Stimulated activated CD4-positive, alpha-beta T cell treated with anti-CD3 and anti-CD28 coated beads, Interleukin-1b, Interleukin-23, amount 100 ng/mL, for 24 hours (primary cell): ENCODE measurements at places on chromosomes 3 and 15.

DNA sequence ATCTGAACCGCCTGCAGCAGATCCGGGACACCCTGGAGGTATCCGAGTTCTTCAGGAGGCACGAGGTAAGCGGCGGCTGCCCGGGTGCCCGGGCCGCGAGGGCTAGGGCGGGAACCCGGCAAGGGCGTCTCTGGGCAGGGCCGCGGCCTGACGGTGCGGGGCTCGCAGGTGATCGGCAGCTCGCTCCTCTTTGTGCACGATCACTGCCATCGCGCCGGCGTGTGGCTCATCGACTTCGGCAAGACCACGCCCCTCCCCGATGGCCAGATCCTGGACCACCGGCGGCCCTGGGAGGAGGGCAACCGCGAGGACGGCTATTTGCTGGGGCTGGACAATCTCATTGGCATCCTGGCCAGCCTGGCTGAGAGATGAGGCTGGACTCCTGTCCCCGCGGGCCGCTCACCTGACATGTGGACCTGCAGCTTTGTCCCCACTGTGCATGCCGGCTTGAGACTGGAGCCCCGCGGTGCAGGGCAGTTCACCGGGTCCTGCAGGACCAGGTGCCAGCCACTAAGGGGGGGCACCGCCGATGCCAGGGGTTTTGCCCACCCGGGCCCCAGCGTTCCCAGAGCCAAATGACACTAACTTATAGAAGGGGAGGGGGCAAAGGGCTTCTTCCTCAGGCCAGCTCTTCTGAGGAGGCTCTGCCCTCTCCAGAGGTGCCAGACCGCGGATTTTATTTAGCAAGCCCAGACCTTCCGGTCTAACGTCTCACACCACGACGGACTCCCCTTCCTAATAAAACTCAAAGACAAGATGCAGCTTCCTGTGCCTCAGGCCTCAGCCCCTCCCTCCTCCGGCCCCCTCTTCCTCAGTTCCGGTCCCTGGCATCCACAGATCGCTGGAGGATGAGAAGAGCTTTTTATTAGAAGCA lies 9.4 kb downstream of the ITPKA start:
- no peak for DNase-seq

DNA sequence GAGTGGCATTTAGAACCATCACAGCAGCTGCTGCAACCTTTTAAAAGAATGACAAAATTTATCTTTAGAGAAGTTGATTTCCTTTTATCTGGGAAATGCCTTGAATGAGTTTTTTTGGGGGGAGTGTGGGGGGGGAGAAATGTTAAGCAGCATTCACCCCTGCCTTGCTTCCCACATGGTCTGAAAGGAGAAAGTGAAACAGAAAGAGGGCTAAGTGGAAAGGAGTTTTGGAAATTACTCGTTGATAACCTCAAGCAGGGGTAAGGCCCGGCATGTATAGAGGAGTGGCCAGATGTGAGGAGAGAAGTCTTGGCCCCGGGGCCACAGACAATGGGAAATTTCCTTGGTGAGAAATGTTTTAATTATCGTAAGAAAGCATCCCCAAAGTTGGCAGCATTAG lies 23.5 kb downstream of the B3GALNT1 start:
- no peak for DNase-seq

DNA sequence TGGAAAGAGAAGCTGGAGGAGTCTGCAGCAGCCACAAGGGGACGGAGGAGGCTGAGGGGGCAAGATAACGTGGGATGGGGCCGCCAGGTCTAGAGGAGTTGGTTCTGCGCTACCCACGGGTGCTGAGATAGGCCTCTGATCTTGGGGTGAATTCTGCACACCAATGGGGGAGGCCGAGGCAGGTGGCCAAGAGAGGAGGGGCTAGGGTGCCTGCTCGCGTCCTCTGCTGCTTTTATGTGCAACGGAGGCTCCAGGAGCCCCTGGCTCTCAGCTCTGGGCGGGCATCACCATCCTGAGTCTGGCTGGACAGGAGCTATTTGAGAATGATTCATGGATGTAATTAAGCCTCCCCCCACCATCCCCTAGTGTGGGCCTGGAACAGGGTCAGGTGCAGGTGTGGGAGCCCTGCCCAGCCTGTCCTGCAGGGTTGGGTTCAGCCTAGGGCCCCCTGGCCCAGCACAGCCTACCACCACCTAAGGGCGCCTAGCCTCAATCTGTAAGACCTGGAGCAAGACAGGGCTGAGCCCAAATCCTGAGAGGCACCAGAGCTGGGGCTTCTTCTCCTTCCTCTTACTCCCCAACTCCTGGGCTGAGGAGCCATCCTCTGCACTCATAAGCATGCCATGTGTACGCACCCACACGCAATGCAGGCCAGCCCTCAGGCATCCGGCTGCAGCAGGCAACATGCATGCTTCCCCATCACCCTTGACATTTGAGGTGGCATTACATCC lies 32.3 kb upstream of the SEMA3F start:
- no peak for DNase-seq

DNA sequence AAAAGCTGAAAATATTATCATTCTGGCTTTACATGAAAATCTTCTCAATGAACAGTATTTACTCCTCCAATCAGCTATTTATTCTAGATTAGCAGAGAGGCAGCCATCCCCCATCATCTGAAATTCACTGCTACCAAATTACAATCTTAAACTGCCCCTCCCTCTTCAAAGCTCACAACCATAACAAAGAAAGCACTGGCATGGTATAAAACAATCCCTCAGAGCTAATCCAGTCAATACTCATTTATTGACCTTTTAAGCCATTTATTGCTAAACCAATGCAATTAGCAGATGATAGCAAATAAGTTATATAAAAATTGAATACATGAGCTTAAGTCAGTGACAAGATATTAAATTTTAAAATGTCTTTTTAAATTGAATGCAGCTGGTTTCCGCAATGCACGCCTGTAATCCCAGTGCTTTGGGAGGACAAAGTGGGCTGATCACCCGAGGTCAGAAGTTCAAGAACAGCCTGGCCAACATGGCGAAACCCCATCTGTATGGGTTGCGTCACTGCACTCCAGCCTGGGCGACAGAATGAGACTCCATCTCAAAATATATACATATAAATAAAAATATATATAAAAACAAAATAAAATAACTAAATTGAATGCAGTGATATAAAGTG lies 12.1 kb downstream of the SLC4A7 start:
- DNase-seq: no peak

- no peak for DNase-seq
These were observed 66.3 kb downstream of the CRYGS start for GRCh38 chr3:186477876-186478275.

DNA sequence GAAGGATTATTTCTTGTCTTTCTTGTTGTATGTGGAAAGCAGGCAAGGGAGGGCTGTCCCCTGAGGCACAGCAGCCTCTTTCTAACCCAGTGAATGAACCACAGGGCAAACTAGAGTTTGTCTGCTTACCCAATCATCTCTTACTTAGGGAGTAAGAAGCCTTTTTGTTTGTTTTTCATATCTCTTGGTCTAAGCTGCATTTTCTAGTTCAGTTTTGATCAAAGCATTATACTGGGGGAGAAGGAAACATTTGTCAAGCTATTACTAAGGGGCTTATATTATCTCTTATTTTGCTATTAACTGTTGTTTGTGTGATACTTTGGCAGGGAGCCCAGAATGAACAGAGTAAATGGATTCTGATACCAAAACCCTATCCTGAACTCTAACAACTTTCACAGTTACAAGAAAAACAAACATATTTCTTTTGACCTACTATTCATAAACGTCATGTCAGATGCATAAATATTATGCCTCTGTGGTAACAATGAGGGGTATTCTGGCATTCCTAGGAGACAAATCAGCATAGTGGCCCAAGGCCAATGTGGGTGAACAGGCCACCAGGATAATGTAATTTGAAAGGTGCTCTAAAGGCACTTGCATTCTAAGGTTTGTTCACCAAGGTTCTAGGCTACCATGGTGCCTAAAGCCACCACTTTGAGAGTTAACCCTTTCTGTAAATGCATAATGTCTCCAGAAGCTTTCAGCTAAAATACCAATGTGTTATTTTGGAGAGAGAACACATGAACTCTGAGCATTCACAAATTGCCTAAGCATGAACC lies 271.6 kb upstream of the ZPLD1 start:
- DNase-seq: no peak

DNA sequence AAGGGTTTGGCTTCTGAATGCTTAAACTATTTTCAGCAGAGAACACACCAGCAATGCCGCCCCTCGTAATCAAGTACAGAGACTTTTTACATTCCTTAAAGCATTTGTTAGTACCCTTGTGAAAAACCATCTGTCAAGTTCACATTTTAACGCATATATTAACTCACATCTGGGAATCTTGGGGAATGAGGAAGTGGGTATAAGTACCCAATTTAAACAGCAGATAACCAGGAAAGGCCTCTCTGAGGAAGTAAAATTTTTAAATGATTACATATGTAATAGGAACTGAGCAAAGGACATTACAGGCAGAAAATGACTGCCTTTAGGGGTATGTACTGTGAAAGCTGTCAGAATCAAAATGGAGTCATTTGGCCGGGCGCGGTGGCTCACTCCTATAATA lies 12.8 kb upstream of the CFAP44 start:
- no peak for DNase-seq

DNA sequence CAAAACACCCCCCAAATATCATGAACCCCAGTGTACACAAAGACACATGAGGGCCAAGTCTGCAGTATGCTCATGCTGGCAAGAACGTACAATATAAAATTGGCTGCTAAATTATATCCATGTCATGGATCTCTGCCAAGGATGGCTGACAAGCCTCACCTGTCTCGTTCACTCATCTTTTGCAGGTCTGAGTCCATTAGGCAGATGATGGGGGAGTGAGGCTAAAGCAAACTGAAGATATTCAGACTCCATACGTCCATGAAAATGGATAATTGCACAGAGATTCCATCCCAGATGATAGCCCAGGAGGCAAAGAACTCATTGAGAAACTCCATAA lies 122.3 kb upstream of the PTPRG start:
- DNase-seq: no peak

- DNase-seq: no peak
These were observed 16.2 kb upstream of the SLC6A6 start for GRCh38 chr3:14386254-14386653.

- no peak for DNase-seq
These were observed 636.0 kb upstream of the LMCD1 start for GRCh38 chr3:7865611-7866010.

GRCh38 chr15:98881526-98882520 lies 125.8 kb downstream of the PGPEP1L start:
- peak; percentile 4 for DNase-seq

GRCh38 chr3:15805756-15806266 lies 8.0 kb upstream of the ANKRD28 start:
- DNase-seq: no peak

DNA sequence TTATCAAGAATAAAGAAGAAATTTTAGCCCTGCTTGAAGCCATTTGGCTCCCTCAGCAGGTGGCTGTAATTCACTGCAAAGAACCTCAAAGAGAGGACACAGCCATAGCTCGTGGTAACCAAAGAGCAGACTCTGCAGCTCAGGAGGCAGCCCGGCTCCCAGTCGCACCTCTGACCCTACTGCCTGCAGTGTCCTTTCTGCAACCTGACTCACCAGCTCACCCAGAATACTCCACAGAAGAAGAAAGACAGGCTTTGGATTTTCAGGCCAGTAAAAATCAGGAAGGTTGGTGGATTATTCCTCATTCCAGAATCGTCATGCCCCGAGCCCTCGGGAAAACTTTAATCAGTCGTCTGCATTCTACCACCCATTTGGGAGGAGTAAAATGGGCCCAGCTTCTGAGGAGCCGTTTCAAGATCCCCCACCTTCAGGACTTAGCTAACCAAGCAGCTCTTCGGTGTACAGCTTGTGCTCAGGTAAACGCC lies 38.6 kb downstream of the ZBTB11 start:
- no peak for DNase-seq

GRCh38 chr3:126309861-126310655 lies 47.1 kb downstream of the KLF15 start:
- DNase-seq: no peak

DNA sequence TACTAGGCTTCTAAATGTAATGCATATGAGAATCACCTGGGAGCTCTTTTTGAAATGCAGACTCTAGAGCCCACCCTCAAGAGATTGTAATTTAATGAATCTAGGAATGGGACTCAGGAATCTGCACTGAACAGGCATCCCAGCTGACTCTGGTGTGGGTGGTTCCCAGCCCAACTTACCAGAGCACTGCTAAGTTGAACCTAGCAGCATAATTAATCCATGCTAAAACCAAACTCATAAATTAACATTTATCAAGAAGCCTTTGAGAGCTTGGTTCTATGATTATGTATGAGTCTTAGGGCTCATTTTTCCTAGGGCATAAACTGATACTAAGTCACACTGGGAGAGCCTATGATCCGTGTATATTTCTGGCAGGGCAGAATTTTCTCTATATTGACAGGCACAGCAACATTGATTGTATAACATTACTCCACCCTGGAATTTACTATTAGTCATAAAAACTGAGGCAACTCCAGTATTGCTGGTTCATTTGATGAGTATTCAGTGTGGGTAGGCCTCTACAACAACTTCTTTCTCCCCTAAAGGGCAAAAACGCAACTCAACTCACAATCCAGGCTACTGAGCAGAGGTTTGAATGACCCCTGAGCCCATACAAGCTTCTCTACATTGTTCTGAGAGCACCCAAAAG lies 10.7 kb upstream of the CSTA start:
- DNase-seq: no peak
